Thymus (tissue), 14 donors: ENCODE measurements at places on chromosomes 2 and 18. TPM values are rescaled to one million over a fixed set of nuclear protein-coding genes. Genes with fewer than 3 reads are reported as not detected.

GRCh38 chr2:208820014-208820688 lies 413.6 kb downstream of the PTH2R start:
- no peaks in the 10 kb centered on the region for H3K4me1 ChIP-seq
- H3K27ac ChIP-seq = no peak overlapping the region
- no peak overlapping the region for H3K4me3 ChIP-seq
- H3K27me3 ChIP-seq = no peaks in the 10 kb centered on the region
- no peaks in the 10 kb centered on the region for H3K36me3 ChIP-seq
- DNase-seq = no peak

- no peak overlapping the region for H3K4me3 ChIP-seq
- no peaks in the 10 kb centered on the region for H3K4me1 ChIP-seq
- H3K27ac ChIP-seq = no peak overlapping the region
- H3K27me3 ChIP-seq = no peaks in the 10 kb centered on the region
- no peaks in the 10 kb centered on the region for H3K36me3 ChIP-seq
These were observed 879.6 kb upstream of the CELF4 start for GRCh38 chr18:38444971-38445803.

SPATA3 gene
- total RNA-seq = not detected

DNA sequence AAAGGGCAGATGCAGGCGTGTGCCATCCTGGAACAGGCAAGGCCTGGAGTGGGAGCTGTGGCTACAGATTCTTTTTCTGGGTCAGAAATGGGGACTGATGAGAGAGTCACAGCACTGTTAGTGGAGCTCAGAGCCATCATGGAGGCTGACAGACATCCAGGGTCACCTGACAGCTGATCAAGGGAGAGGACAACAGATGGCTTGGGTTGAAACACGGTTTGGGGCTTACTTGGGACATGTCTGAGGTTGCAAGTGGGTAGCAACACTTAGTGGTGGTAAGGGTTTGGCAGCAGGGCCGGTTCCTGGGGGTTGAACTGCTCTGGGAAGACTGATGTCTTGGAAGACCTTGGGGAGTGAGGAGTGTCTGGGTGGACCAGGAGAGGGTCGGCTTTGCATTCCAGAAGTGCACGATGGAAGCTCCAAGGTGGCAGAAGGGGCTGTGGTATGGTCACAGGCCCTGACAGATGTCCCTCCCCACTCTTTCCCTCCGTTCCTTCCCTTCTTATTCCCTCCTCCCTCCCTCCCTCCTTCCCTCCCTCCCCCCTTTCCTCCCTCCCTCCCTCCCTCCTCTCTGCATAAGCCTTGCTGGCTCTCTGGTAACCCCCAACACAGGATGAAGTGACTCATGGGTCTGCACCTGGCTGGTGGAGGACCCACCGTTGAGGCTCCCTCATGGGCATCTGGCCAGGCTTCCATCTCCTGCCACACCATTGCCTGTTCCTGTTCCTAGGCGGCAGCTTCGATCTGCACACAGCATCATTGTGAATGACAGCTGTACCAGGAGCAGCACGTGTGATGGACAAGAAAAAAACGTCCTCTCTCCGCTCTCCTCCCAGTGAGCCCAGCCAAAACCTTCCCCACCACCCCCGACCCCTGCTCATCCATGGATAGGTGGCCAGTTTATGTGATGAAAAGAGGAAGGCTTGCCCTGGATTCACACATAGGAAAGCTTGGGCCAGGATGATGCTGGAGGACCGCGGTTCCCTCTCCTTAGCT lies 63.8 kb upstream of the RPL31 start:
- no peak overlapping the region for H3K27ac ChIP-seq
- no peak overlapping the region for H3K4me3 ChIP-seq
- H3K36me3 ChIP-seq = no peaks in the 10 kb centered on the region

DNA sequence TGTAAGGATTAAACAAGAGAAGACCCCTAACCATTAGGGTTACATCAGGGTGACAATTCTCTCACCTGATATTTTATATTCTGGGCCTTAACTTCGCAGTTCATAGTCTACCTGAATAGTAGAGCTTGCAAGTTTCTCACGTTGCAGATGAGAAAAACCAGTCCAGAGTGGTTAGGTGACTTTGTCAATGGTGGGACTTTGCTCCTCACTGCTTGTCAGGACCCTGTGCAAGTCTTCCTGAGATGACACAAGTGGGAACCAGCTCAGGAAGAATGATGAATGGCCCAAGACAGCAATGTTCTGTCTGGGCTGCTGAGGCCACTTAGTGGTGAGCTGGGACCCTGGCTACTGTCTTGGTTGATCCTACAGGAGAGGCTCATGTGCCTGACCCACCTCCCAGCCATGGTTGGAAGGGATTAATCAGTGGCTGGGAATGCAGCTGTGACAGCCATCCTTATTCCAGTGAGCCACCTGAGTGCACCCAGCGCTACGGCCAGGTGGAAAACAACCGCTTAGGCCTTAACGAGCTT lies 16.9 kb downstream of the LGALSL start:
- H3K4me1 ChIP-seq = peaks cover 5% of the 10 kb centered on the region
- H3K4me3 ChIP-seq = no peak overlapping the region
- H3K27ac ChIP-seq = no peak overlapping the region
- DNase-seq = no peak
- H3K27me3 ChIP-seq = no peaks in the 10 kb centered on the region
- H3K36me3 ChIP-seq = no peaks in the 10 kb centered on the region

DNA sequence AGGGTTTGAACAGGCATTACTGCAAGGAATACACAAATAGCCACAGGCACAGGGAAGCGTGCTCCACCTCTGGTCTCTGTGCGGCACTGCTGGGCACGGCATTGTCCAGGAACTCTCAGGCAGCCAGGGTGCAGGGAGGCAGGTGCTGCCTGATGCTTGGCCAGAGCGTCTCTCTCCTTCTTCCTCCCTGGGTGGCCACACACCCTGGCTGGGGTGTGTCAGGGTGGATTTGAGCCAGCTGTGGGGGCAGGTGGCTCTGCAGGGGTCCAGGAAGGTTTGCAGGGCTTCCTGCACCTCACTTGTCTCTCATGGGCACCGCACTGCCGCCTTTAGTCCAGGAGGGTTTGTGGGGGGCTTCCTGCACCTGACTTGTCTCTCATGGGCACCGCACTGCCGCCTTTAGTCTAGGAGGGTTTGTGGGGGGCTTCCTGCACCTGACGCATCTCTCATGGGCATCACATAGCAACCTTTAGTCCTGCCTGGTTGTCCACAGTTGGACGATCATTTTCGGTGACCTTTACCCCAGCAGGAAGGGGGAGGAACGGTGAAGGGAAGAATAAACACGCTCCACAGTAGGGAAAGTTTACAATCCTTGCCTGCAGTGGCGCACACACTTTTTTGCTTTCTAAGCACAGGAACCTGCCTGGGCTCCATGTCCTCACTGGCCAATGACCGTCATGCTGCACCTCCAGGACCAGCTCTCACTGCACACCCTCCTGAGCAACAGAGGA lies 332.9 kb downstream of the EIPR1 start:
- no peaks in the 10 kb centered on the region for H3K36me3 ChIP-seq
- H3K27ac ChIP-seq = no peak overlapping the region
- H3K4me1 ChIP-seq = no peaks in the 10 kb centered on the region
- no peak for DNase-seq
- H3K27me3 ChIP-seq = no peaks in the 10 kb centered on the region
- H3K4me3 ChIP-seq = no peak overlapping the region

GRCh38 chr18:36814994-36815393 lies 13.8 kb downstream of the TPGS2 start:
- no peak overlapping the region for H3K4me3 ChIP-seq
- DNase-seq = no peak
- H3K36me3 ChIP-seq = peaks cover 29% of the 10 kb centered on the region
- H3K4me1 ChIP-seq = no peaks in the 10 kb centered on the region
- no peak overlapping the region for H3K27ac ChIP-seq

NEB gene
- 3.9 TPM for total RNA-seq

GRCh38 chr18:44996261-44996660 lies 315.6 kb downstream of the SETBP1 start:
- no peaks in the 10 kb centered on the region for H3K36me3 ChIP-seq
- no peak overlapping the region for H3K4me3 ChIP-seq
- DNase-seq = no peak

GRCh38 chr2:135299658-135300244 lies 231.3 kb downstream of the ZRANB3 start:
- no peak overlapping the region for H3K27ac ChIP-seq
- H3K36me3 ChIP-seq = no peaks in the 10 kb centered on the region
- H3K4me1 ChIP-seq = no peaks in the 10 kb centered on the region
- H3K27me3 ChIP-seq = no peaks in the 10 kb centered on the region
- DNase-seq = no peak

DNA sequence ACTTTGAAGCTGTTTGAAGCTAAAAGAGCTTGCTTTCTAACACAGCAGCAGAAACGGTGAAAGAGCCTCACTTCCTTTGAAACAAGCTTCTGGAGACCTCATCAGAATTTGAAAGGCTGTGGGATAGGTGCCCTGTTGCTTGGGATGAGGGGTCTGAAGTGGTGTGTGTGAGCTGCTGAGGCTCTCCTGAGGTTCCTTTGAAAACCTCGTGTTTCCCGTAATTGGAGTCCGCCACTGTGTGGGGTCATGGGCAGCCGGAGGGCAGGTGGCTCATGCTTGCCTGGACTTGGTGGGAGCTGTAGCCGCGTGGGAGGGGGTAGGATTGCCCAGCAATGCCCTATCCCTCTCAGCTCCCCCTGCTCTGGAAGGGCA lies 34.4 kb downstream of the CABLES1 start:
- H3K4me1 ChIP-seq = no peaks in the 10 kb centered on the region
- H3K36me3 ChIP-seq = no peaks in the 10 kb centered on the region
- no peak overlapping the region for H3K4me3 ChIP-seq
- H3K27ac ChIP-seq = no peak overlapping the region
- DNase-seq = no peak

GRCh38 chr2:122988395-122989221 lies 1036.5 kb upstream of the CNTNAP5 start:
- H3K36me3 ChIP-seq = no peaks in the 10 kb centered on the region
- H3K27ac ChIP-seq = no peak overlapping the region
- no peak overlapping the region for H3K4me3 ChIP-seq
- H3K27me3 ChIP-seq = no peaks in the 10 kb centered on the region
- H3K4me1 ChIP-seq = no peaks in the 10 kb centered on the region

- DNase-seq = no peak
- H3K27ac ChIP-seq = no peak overlapping the region
- H3K36me3 ChIP-seq = peaks cover 2% of the 10 kb centered on the region
- H3K4me3 ChIP-seq = no peak overlapping the region
- H3K27me3 ChIP-seq = no peaks in the 10 kb centered on the region
These were observed 57.5 kb downstream of the PIAS2 start for GRCh38 chr18:46859855-46860254.

DNA sequence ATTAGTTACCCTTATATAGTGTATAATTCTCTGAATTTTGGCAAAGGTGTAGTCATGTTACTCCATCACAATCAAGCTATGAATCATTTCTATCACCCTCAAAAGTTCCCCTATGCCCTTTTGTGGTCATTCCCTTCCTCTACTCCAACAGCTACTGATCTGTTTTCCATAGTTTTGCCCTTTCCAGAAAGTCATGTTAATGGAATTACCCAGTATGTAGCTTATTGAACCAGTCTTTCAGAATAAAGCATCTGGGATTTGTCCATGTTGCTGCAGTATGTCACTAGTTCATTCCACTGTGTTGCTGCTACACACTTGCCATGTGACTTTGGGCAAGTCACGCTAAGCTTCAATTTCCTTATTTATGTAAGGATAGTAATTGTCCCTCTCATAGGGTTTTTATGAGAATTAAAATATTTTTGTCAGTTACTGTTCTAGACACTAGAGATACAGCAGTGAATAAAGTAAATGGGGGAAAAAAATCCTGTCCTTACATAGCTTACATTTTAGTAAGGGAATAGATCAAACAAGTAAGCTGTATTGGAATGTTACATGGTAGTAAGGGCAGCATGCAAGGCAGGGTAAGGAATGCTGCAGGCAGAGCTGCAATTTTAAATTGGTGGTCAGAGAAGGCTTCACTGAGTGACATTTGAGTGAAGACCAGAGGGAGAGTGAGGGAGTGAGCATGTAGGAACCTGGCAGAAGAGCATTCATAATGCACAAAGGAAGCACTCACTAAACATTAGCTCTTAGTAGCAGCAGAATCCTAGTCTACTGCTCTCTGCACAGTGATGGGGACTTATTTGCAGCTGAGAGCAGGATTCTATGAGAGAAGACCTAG lies 80.3 kb upstream of the TSPYL6 start:
- H3K27ac ChIP-seq = no peak overlapping the region
- no peaks in the 10 kb centered on the region for H3K4me1 ChIP-seq
- peaks cover 1% of the 10 kb centered on the region for H3K27me3 ChIP-seq

ZNF24 gene
- 47.5 TPM for total RNA-seq

DNA sequence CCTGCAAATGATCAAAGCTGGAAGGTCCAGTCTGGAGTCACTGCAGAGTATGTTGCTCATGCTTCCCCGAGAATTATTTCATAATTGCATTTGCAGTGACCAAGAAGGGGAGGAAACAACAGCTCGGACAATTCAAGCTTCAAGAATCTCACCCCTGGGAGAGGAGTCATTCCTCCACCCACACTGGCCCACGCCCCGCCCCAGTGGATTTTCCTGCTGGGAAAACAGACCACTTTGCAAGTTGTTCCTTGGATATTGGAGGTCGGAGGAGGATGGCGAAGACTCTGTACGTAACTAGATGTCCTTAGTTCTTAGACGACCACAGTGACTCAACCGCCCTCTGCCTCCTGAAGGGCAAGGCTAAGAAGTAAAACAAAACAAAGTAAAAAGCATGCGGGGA lies 159.4 kb downstream of the TPO start:
- no peak overlapping the region for H3K27ac ChIP-seq
- H3K4me3 ChIP-seq = no peak overlapping the region
- H3K36me3 ChIP-seq = no peaks in the 10 kb centered on the region
- no peak for DNase-seq
- H3K27me3 ChIP-seq = no peaks in the 10 kb centered on the region

ADD2 gene
- 0.90 TPM for total RNA-seq

DNA sequence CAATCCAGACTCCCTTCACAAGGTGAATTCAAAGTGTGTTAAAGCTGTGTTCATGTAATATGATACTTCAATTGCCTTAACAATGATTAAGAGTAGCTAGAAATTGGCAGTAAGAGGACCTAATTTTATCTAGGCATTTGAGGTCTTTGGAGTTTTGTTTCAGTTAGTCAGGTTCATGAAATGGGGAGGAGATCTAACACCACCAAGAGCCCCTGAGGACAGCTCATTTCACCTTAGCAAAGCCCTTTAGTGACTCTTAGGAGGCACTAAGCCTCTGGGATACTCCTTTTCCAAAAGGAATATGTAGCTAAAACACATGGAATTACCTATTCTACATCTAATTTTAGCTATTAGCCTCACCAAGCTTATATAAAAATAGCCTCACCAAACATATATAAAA lies 716.5 kb upstream of the RAB6C start:
- H3K4me3 ChIP-seq = no peak overlapping the region
- no peaks in the 10 kb centered on the region for H3K4me1 ChIP-seq
- no peaks in the 10 kb centered on the region for H3K27me3 ChIP-seq
- H3K27ac ChIP-seq = no peak overlapping the region
- DNase-seq = no peak
- no peaks in the 10 kb centered on the region for H3K36me3 ChIP-seq

- no peak for DNase-seq
- no peak overlapping the region for H3K27ac ChIP-seq
- H3K27me3 ChIP-seq = no peaks in the 10 kb centered on the region
- no peaks in the 10 kb centered on the region for H3K36me3 ChIP-seq
- H3K4me1 ChIP-seq = no peaks in the 10 kb centered on the region
- H3K4me3 ChIP-seq = no peak overlapping the region
These were observed 261.2 kb downstream of the TXNL1 start for GRCh38 chr18:56377231-56377630.
